ENCODE measurements at places on chromosomes 4 and X. TPM values are rescaled to one million over a fixed set of nuclear protein-coding genes. Genes with fewer than 3 reads are reported as not detected.

DNA sequence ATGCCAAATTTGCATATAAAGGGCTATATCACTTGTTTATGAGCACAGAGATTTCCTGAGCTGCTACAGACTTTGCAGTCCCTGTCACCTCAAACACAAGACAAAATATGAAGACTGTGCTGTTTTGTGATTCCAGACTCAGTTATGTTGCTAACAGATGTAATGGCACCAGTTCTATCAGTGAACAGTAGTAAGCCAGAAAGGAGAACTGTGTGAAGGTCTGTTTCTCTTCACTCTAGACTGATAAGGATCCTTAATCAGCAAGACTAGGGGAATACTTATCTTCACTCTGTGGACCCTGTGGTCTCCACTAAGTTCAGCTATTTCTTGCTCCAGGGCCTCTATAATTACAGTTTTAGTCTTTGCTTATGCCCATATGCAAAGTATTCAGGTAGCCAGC is 82.7 kb downstream of the ANXA5 start:
- no peak for DNase-seq

- peak; percentile 89 for DNase-seq
Observed at GRCh38 chr4:169612871-169613859, 782 bp upstream of the NEK1 start.

FGFBP1 gene
- not detected for total RNA-seq

GRCh38 chr4:101197350-101197749 is 150.0 kb downstream of the PPP3CA start:
- DNase-seq, result no peak

DNA sequence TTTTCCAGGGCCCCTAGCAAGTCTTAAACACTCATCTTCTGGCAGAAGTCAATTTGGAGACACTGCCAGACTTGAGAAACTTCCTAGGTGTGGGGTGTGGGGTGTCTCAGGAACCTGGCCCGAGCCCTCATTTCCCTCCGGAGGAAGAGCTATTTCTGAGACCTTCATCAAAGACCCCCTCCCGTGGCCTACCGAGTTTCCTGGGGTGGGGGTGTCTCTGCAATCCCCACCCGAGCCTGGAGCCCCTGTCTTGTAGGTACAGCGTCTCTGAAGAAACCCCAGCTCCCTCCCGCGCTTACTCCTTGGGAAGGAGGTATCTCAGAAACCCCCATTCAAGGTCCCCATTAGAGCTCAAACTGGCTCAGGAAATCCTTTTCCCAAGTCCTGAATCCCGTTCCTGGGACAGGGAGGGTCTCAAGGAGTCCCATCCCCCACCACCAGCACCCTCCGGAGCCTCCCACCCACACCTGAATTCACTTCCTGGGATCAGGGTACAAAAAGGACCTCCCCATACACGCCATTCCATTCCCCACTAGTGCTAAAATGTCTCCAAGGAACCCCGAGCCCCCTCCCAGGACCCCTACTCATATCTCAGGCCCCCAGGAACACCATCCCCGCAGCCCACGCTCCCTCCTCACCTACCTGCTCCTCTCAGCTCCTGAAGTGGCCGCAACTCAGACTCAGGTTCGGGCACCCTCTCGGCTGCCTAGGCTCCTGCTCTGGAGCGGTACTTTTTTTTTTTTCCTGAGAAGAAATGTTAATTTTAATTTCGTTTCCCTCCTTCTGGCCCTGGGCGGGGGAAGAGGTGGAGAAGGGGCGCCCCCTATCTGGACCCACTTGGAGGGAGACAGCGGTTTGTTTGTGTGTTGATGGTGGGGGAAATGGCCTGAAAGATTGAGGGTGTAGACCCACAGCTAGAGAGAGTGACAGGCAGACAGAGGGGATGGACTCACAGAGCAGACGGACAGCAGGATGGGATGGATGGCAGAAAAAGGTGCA is 1.1 kb downstream of the SLC38A5 start:
- no peak for DNase-seq

All from SK-MEL-5 (cell line).